ENCODE measurements at places on chromosomes 6 and 20. TPM values are rescaled to one million over a fixed set of nuclear protein-coding genes. Genes with fewer than 3 reads are reported as not detected.

The PROCR gene
- total RNA-seq: 50.6 TPM

The TNNC2 gene
- 2,844 TPM for total RNA-seq

The RXRB gene
- 17.7 TPM for total RNA-seq

The PRSS35 gene
- 29.7 TPM for total RNA-seq

The GSTA1 gene
- total RNA-seq: not detected

The CDSN gene
- total RNA-seq: not detected

The BTNL2 gene
- not detected for total RNA-seq

The DPPA5 gene
- not detected for total RNA-seq

The FRMD1 gene
- not detected for total RNA-seq

The BMP2 gene
- total RNA-seq: 2.6 TPM

The COL10A1 gene
- total RNA-seq: 0.52 TPM

The ASXL1 gene
- total RNA-seq: 86.1 TPM

The FAM83C gene
- total RNA-seq: not detected

The PRRC2A gene
- 30.8 TPM for total RNA-seq

The PACSIN1 gene
- under 0.01 TPM for total RNA-seq

The DYNLT2 gene
- 0.52 TPM for total RNA-seq

The EYA4 gene
- total RNA-seq: 40.2 TPM

The POU5F1 gene
- not detected for total RNA-seq

The TBC1D20 gene
- 14.1 TPM for total RNA-seq

The ARFGEF3 gene
- 1.0 TPM for total RNA-seq

The TREM1 gene
- under 0.01 TPM for total RNA-seq

The LY6G6D gene
- not detected for total RNA-seq

The SPDEF gene
- total RNA-seq: not detected
